A549 treated with dexamethasone at 1 μM for 4 hours (cell line): ENCODE measurements at places on chromosomes 7 and 10. TPM values are rescaled to one million over a fixed set of nuclear protein-coding genes. Genes with fewer than 3 reads are reported as not detected.

The ANTXRL gene
- 0.15 to 0.46 TPM (median 0.25 TPM) in 5 replicates for total RNA-seq

The ZNF239 gene
- 2.0 to 2.4 TPM (median 2.1 TPM) in 5 replicates for total RNA-seq

The CALHM1 gene
- not detected in 5 replicates for total RNA-seq

The VWA2 gene
- 0.05 to 0.06 TPM (median 0.06 TPM) in 3 of 5 replicates, not detected in the others for total RNA-seq

The OR9A4 gene
- not detected in 5 replicates for total RNA-seq

The ATG9B gene
- 0.39 to 0.69 TPM (median 0.61 TPM) in 5 replicates for total RNA-seq

The SLC29A4 gene
- total RNA-seq: 9.4 to 17.9 TPM (median 15.5 TPM) in 5 replicates

The STRIP2 gene
- total RNA-seq: 5.1 to 7.7 TPM (median 5.6 TPM) in 5 replicates

The OAT gene
- total RNA-seq: 74.3 to 95.2 TPM (median 75.5 TPM) in 5 replicates

The SGPL1 gene
- total RNA-seq: 30.3 to 34.4 TPM (median 32.4 TPM) in 5 replicates

The STOX1 gene
- 0.61 to 0.94 TPM (median 0.73 TPM) in 5 replicates for total RNA-seq

The COL1A2 gene
- total RNA-seq: 0.06 TPM in 1 of 5 replicates, not detected in the others

The ADIRF gene
- total RNA-seq: 0.14 TPM in 1 of 5 replicates, not detected in the others

The KDM7A gene
- total RNA-seq: 1.3 to 3.4 TPM (median 2.5 TPM) in 5 replicates

The LRWD1 gene
- total RNA-seq: 21.6 to 30.9 TPM (median 28.4 TPM) in 5 replicates

The FXYD4 gene
- total RNA-seq: not detected in 5 replicates

The GTF2IRD1 gene
- 21.0 to 30.9 TPM (median 25.8 TPM) in 5 replicates for total RNA-seq

The FAM25A gene
- not detected in 5 replicates for total RNA-seq

The MAGI2 gene
- total RNA-seq: 0.27 to 0.47 TPM (median 0.32 TPM) in 5 replicates

The TEX36 gene
- total RNA-seq: not detected in 5 replicates

The HOXA2 gene
- 0.61 to 0.88 TPM (median 0.69 TPM) in 5 replicates for total RNA-seq

The PPP1R17 gene
- not detected in 5 replicates for total RNA-seq

The PRSS37 gene
- not detected in 5 replicates for total RNA-seq

The NEBL gene
- 7.4 to 14.0 TPM (median 12.9 TPM) in 5 replicates for total RNA-seq

The PON1 gene
- total RNA-seq: 0.64 to 0.88 TPM (median 0.73 TPM) in 5 replicates

The ZNF277 gene
- total RNA-seq: 12.0 to 14.8 TPM (median 13.9 TPM) in 5 replicates

The SLC18A3 gene
- total RNA-seq: 0.04 to 0.06 TPM in 2 of 5 replicates, not detected in the others

The MPP7 gene
- total RNA-seq: 0.02 to 0.25 TPM (median 0.12 TPM) in 5 replicates

The SYT15 gene
- total RNA-seq: 1.5 to 3.1 TPM (median 3.0 TPM) in 5 replicates

The NUTM2E gene
- total RNA-seq: 0.26 to 0.48 TPM (median 0.40 TPM) in 5 replicates

The SPDYE2 gene
- total RNA-seq: not detected in 5 replicates

The CALHM3 gene
- 0.22 to 0.42 TPM (median 0.31 TPM) in 5 replicates for total RNA-seq

The CTTNBP2 gene
- 0.27 to 0.67 TPM (median 0.37 TPM) in 5 replicates for total RNA-seq

The HDAC9 gene
- 0.06 to 0.25 TPM (median 0.18 TPM) in 5 replicates for total RNA-seq

The STEAP1 gene
- 15.0 to 17.6 TPM (median 16.8 TPM) in 5 replicates for total RNA-seq

The NSUN5 gene
- total RNA-seq: 53.4 to 63.0 TPM (median 61.8 TPM) in 5 replicates

The LEP gene
- not detected in 5 replicates for total RNA-seq

The CRYGN gene
- not detected in 5 replicates for total RNA-seq

The GSTO2 gene
- total RNA-seq: 1.7 to 2.4 TPM (median 1.9 TPM) in 5 replicates

The RSPH10B2 gene
- total RNA-seq: 0.06 to 0.15 TPM (median 0.09 TPM) in 4 of 5 replicates, not detected in the other

The AGMO gene
- total RNA-seq: 0.59 to 1.2 TPM (median 0.92 TPM) in 5 replicates

The HOGA1 gene
- total RNA-seq: 1.9 to 3.2 TPM (median 2.3 TPM) in 5 replicates

The ANKRD1 gene
- total RNA-seq: 35.0 to 54.9 TPM (median 47.3 TPM) in 5 replicates

The CRHR2 gene
- total RNA-seq: 0.05 to 0.07 TPM (median 0.05 TPM) in 4 of 5 replicates, not detected in the other

The PAX4 gene
- total RNA-seq: not detected in 5 replicates

The BUD31 gene
- 132 to 154 TPM (median 141 TPM) in 5 replicates for total RNA-seq

The PIK3CG gene
- total RNA-seq: not detected in 5 replicates

The TMEM270 gene
- total RNA-seq: 0.11 to 0.25 TPM (median 0.21 TPM) in 5 replicates

The SAMD9L gene
- 0.45 to 1.0 TPM (median 0.48 TPM) in 5 replicates for total RNA-seq

The PRPS1L1 gene
- total RNA-seq: not detected in 5 replicates

The INA gene
- 15.0 to 25.3 TPM (median 19.0 TPM) in 5 replicates for total RNA-seq

The ABCC2 gene
- 85.6 to 114 TPM (median 103 TPM) in 5 replicates for total RNA-seq

The TACC2 gene
- total RNA-seq: 69.7 to 92.6 TPM (median 85.6 TPM) in 5 replicates

The PNLIPRP3 gene
- total RNA-seq: 0.04 TPM in 2 of 5 replicates, not detected in the others

The SPOCK2 gene
- total RNA-seq: 0.29 to 0.59 TPM (median 0.50 TPM) in 5 replicates
